Astrocyte (in vitro differentiated cells and primary cell): ENCODE measurements at places on chromosomes 4 and X.
A peak's percentile ranks its signal among the peaks of the same experiment; 100 is the strongest.

DNA sequence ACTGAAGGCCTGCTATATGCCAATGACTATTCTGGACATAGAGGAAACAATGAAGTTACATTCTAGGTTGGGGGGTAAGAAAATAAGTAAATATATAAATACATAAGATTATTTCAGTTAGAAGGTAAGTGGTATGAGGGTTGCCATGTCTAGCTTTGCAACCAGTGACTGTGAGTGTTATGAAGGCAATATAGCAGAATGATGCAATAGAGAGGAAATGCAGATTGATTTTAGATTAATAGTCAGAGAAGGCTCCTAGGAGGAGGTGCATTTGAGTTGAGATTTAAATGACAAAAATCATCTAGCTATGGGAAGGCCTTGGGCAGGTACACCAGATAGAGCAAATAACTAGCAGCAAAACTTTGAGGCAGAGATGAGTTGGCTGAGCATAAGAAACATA lies 243.2 kb downstream of the FBXO8 start:
- no peaks in the 10 kb centered on the region for H3K36me3 ChIP-seq
- no peak overlapping the region for H3K27ac ChIP-seq

DNA sequence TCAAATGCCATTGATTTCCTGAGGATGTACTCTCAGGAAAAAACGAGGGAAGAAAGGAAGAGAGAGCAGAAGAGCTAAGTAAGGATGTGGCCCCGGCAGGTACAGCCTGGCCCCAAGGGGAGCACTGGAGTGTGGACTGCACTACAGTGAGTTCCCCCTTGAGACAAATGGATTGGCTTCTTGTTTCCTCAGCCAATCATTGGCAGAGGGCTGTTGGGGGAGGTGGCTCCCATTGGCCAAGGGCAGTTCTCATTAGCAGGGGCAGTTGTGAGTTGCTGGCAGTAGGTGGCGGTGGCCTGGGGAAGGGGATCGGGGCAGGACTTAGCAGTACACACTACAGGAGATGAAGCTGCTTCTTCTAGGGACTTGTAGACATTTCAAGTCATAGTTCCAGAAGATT lies 24.1 kb upstream of the OCIAD2 start:
- no peak overlapping the region for H3K4me3 ChIP-seq
- DNase-seq: no peak
- H3K27me3 ChIP-seq: no peaks in the 10 kb centered on the region
- no peak overlapping the region for H3K27ac ChIP-seq

DNA sequence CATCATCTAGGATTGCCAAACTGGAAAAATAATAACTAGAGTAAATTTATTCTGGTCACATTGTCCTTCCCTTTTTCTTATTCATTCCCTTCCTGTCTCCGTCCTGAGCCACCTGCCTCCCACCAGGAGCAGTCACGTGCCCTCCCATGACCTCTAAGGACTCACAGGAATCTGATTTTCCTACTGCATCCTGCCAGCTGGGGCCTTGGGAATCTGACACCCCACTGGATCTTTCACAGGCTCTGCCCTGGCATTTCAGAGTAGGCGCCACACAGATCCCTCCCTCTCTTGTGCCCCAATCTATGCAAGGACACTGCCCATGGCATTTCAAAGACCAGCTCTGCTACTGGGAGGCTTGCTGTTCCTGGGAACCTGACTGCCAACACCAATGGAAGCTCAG lies 520.5 kb downstream of the PPARGC1A start:
- no peaks in the 10 kb centered on the region for H3K36me3 ChIP-seq
- H3K4me3 ChIP-seq: no peak overlapping the region
- H3K27me3 ChIP-seq: no peaks in the 10 kb centered on the region

- peak; percentile 11 for DNase-seq
- no peak overlapping the region for H3K4me3 ChIP-seq
- H3K4me1 ChIP-seq: peaks cover 9% of the 10 kb centered on the region
- H3K36me3 ChIP-seq: no peaks in the 10 kb centered on the region
Measured at GRCh38 chr4:105198541-105198940, 51.9 kb downstream of the TET2 start.

DNA sequence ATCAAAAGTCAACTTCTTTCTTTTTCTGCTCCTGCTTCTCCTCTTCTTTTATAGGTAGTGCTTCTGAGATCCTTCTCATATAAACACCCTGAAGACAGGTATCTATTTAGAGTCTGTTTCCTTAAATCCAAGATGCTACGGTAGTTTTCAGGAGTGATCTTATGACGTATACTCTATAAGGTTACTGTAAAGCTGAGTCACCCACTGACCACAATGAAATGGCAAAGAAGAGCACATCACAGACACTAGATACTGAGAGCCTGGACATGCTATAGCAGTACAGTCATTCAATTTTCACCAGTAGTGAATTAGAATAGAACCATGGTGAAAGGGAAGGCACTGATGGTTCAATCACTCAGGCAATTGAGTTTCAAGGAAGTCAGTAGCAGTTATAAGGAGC lies 412.5 kb downstream of the ADAM29 start:
- H3K27me3 ChIP-seq: no peaks in the 10 kb centered on the region
- no peaks in the 10 kb centered on the region for H3K36me3 ChIP-seq
- H3K4me1 ChIP-seq: no peaks in the 10 kb centered on the region
- H3K4me3 ChIP-seq: no peak overlapping the region

GRCh38 chrX:129741880-129742758 lies 3.3 kb downstream of the XPNPEP2 start:
- no peak overlapping the region for H3K4me3 ChIP-seq
- no peaks in the 10 kb centered on the region for H3K4me1 ChIP-seq
- no peaks in the 10 kb centered on the region for H3K36me3 ChIP-seq
- no peak overlapping the region for H3K27ac ChIP-seq
- H3K27me3 ChIP-seq: peaks cover 3% of the 10 kb centered on the region
- no peak for DNase-seq

- peak; percentile 63 for DNase-seq
- no peaks in the 10 kb centered on the region for H3K36me3 ChIP-seq
- no peak overlapping the region for H3K27ac ChIP-seq
- H3K4me3 ChIP-seq: no peak overlapping the region
Measured at GRCh38 chr4:87949961-87950360, 25.6 kb upstream of the SPP1 start.

- no peak overlapping the region for H3K4me3 ChIP-seq
- H3K27ac ChIP-seq: no peak overlapping the region
- no peaks in the 10 kb centered on the region for H3K36me3 ChIP-seq
- no peaks in the 10 kb centered on the region for H3K4me1 ChIP-seq
Measured at GRCh38 chr4:152424977-152425376, 110.9 kb downstream of the FBXW7 start.

GRCh38 chrX:15525664-15526416 lies 25.2 kb downstream of the BMX start:
- no peak overlapping the region for H3K27ac ChIP-seq
- H3K36me3 ChIP-seq: no peaks in the 10 kb centered on the region
- no peak overlapping the region for H3K4me3 ChIP-seq
- no peaks in the 10 kb centered on the region for H3K27me3 ChIP-seq
- DNase-seq: no peak

GRCh38 chrX:148874636-148875246 lies 374.3 kb downstream of the AFF2 start:
- DNase-seq: peak; percentile 57
- no peaks in the 10 kb centered on the region for H3K36me3 ChIP-seq
- no peaks in the 10 kb centered on the region for H3K27me3 ChIP-seq
- peak overlapping the region; percentile 10 for H3K27ac ChIP-seq
- H3K4me3 ChIP-seq: no peak overlapping the region

DNA sequence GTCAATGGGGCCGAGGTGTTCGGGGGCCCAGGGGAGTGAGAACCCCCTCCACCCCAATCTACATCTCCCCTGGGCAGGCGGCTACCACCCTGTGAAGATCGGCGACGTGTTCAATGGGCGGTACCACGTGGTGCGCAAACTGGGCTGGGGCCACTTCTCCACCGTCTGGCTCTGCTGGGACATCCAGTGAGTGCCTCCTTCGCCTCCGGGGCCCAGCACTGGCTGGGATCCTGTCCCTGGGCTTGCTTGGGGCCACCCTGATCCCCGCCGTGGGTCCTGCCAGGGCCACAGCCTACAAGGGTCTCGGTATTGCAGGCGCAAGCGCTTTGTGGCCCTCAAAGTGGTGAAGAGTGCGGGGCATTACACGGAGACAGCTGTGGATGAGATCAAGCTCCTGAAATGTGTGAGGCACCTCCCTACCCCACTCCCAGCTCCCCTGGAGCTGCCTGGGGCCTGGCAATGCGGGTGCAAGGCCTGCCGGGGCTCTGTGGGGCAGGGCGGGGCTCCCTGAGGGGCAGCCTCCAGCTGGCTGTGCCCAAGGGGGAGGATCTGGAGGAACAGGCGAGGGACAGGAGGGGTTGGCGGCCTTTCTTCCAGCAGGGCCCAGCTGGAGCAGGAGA lies 697 bp downstream of the SRPK3 start:
- H3K36me3 ChIP-seq: no peaks in the 10 kb centered on the region
- H3K4me3 ChIP-seq: no peak overlapping the region
- no peaks in the 10 kb centered on the region for H3K27me3 ChIP-seq
- no peak for DNase-seq
- H3K4me1 ChIP-seq: no peaks in the 10 kb centered on the region

DNA sequence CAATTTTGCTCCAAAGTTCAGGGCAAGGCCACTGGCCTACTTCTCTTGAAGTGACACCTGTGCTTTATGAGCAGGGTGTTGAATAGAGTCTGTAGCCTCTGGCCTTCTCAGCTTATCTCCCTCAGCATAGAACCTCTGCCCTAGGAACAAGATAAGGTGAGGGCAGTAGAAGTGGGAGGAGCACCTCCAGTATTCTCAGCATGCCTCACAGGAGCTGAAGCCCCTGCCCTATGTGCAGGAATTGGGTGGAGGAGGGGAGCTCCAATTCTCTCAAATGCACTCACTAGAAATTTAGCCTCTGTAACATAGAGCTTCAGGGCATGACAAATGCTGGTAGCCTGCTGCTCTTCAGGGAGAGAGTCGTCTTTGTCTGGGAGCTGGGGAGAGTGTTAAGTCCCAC lies 479.3 kb downstream of the IL1RAPL1 start:
- DNase-seq: no peak
- H3K36me3 ChIP-seq: no peaks in the 10 kb centered on the region
- no peak overlapping the region for H3K4me3 ChIP-seq
- H3K27me3 ChIP-seq: no peaks in the 10 kb centered on the region
- no peak overlapping the region for H3K27ac ChIP-seq

- no peak for DNase-seq
- no peak overlapping the region for H3K27ac ChIP-seq
- no peaks in the 10 kb centered on the region for H3K4me1 ChIP-seq
- no peaks in the 10 kb centered on the region for H3K36me3 ChIP-seq
- H3K27me3 ChIP-seq: no peaks in the 10 kb centered on the region
Measured at GRCh38 chr4:159077702-159078495, 25.0 kb upstream of the RAPGEF2 start.

GRCh38 chrX:113275804-113276203 lies 435.2 kb upstream of the AMOT start:
- H3K27me3 ChIP-seq: no peaks in the 10 kb centered on the region
- no peaks in the 10 kb centered on the region for H3K36me3 ChIP-seq
- H3K4me3 ChIP-seq: no peak overlapping the region
- no peak for DNase-seq

DNA sequence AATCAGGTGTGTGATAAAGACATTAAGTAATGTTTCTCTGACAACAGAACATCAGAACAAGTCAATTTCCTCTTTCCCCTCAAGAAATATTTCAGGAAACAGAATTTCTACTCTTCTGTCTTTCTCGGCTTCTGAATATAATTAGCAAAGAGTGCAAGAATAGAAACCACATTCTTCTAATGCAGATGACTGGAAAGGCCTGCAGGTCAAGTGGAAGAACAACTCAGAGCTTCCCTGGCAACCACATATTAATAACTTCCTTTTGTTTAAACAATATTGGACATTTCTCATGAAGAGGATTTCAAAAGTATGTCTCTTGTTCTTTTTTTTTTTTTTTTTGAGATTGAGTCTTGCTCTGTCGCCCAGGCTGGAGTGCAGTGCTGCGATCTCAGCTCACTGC lies 225.5 kb downstream of the PARM1 start:
- no peak for DNase-seq
- no peak overlapping the region for H3K27ac ChIP-seq
- no peak overlapping the region for H3K4me3 ChIP-seq
- H3K36me3 ChIP-seq: no peaks in the 10 kb centered on the region
- no peaks in the 10 kb centered on the region for H3K4me1 ChIP-seq

- no peaks in the 10 kb centered on the region for H3K27me3 ChIP-seq
- H3K27ac ChIP-seq: no peak overlapping the region
Measured at GRCh38 chr4:186687265-186687664, 36.4 kb downstream of the FAT1 start.

GRCh38 chrX:111634823-111635729 lies 45.9 kb upstream of the ALG13 start:
- H3K27me3 ChIP-seq: no peaks in the 10 kb centered on the region
- no peak overlapping the region for H3K4me3 ChIP-seq
- H3K27ac ChIP-seq: no peak overlapping the region
- H3K4me1 ChIP-seq: no peaks in the 10 kb centered on the region

- no peak overlapping the region for H3K27ac ChIP-seq
- no peak for DNase-seq
- no peaks in the 10 kb centered on the region for H3K27me3 ChIP-seq
- no peaks in the 10 kb centered on the region for H3K4me1 ChIP-seq
- H3K4me3 ChIP-seq: no peak overlapping the region
Measured at GRCh38 chr4:164428561-164428960, 325.4 kb upstream of the SMIM31 start.

DNA sequence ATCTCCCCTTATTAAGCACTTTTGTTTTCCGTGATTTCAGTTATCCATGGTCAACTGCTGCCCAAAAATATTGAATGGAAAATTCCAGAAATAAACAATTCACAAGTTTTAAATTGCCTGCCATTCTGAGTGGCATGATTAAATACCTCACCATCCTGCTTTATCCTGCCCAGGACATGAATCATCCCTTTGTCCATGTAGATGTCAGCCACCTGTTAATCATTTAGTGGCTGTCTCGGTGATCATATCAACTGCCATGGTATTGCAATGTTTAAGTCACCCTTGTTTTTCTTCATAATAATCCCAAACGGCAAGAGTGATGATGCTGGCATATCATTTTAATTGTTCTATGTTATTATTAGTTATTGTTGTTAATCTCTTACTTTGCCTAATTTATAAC lies 79.8 kb upstream of the LHFPL1 start:
- no peak overlapping the region for H3K4me3 ChIP-seq
- H3K4me1 ChIP-seq: no peaks in the 10 kb centered on the region
- H3K27ac ChIP-seq: no peak overlapping the region

DNA sequence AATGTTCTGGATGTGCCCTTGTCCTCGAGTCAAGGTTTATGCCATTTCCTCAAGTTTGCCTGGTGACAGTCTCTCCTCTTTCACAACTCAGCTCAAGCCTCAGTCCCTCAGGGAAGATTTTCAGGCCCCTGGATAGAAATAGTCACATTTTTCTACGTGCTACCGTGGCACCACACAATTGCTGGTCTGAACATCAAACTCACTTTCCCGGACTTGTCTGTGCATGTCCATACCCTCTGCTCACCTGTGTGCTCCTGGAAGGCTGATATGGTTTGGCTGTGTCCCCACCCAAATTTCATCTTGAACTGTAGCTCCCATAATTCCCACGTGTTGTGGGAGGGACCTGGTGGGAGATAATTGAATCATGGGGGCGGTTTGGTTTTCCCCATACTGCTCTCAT lies 129.7 kb downstream of the HS3ST1 start:
- no peak for DNase-seq
- H3K4me1 ChIP-seq: peaks cover 7% of the 10 kb centered on the region
- no peak overlapping the region for H3K27ac ChIP-seq
- H3K4me3 ChIP-seq: no peak overlapping the region
